ENCODE measurements at places on chromosomes 5 and 9.
A peak's percentile ranks its signal among the peaks of the same experiment; 100 is the strongest.

DNA sequence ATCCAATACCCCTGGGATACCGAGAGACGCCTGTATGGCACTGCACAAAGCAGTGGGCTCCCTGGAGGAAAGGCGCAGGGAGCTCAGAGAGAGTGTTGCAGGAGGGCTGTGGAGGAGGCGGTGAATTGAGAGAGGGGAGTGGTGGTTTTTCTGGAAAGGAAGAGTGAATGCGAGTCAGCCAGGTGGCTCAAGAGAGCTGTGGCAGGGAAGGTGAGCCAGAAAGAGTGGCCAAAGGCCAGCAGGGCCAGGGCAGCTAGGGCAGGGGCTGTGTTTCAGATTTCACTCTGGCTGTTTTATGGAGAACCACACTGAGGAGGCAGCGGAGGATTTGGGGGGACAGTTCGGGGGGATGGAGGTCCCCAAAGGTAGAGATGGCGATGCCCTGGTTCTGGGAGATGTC is 13.0 kb upstream of the DAB2IP start:
- no peak for DNase-seq

DNA sequence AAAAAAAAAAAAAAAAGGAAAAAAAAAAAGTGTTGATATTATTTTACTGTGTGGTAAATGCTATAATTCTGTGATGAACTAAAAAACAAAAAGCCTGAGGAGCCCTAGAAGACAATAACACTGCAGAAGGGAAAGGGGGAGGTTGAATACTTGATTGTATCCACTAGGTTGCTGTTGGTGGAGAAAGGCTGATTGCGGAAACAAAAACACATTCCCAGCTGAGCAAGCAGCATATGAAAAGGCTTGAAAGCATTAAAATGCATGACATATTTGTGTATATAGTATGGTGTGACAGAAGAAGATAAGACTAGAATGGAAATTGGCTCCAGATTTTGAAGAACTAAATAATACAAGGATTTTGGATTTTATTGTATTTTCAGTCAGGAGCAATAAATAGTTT is 8.9 kb downstream of the RABGAP1 start:
- DNase-seq, result no peak

- no peak for DNase-seq
Measured at GRCh38 chr5:132474881-132475496, 15.6 kb downstream of the IRF1 start.

DNA sequence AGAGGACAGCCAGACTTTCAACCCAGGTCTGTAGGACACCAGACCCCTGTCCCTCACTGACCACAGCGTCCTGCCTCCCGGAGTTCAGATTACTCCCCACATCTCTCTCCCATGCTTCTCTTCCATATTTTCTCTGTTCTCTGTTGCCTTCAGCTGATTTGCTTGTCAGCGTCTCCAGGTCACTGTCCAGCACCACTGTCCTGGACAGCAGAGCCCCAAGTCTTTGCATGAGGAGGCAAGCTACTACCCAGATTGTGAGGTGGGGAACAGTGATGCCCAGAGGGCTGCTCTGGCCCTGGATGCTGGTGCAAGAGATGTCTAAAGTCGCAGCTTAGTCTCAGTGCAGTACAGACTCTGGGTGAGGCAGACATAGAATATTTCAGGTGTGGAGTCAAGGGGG is 48.0 kb upstream of the C5orf58 start:
- DNase-seq, result no peak

GRCh38 chr5:110034056-110034600 is 344.4 kb downstream of the MAN2A1 start:
- DNase-seq, result no peak

GRCh38 chr5:2983583-2984300 is 232.3 kb upstream of the IRX2 start:
- no peak for DNase-seq

DNA sequence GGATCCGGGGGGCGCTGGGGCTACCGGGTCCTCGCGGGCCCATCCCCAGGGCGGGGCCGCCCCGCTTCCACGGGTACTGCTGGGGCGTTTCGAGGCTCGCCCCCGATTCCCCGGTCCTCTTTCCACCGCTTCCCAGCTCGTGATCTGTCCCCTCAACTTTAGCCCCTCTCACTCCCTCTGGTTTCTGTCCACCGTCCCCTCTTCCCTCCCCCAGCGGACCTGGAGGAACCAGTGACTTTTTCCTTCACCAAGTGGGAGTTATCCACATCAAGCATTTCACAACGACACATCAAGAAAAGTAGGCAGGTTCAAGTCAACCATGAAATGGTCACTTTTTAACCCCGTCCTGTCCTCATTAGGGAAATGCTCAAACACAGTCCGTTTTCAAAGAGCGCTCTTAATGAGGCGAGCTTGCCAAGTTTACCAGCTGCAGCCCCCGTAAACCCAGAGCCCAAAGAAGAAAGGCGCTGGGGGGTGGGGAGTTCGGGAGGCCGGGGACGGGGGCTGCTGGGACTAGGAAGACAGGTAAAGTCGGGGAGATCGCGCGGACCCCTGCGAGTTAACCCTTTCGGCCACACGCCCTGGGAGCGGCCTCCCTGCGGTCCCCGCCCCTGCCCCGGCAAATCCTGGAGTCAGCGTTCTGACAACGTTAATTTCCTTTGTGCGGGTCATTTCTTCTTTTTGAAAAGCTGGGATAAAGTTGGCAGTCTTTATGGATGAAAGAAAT is 2.1 kb upstream of the NFIB start:
- peak; percentile 3 for DNase-seq

GRCh38 chr5:1877103-1878049 is 5.3 kb downstream of the IRX4 start:
- DNase-seq, result no peak

GRCh38 chr5:121525706-121526105 is 326.0 kb upstream of the FTMT start:
- DNase-seq, result no peak

DNA sequence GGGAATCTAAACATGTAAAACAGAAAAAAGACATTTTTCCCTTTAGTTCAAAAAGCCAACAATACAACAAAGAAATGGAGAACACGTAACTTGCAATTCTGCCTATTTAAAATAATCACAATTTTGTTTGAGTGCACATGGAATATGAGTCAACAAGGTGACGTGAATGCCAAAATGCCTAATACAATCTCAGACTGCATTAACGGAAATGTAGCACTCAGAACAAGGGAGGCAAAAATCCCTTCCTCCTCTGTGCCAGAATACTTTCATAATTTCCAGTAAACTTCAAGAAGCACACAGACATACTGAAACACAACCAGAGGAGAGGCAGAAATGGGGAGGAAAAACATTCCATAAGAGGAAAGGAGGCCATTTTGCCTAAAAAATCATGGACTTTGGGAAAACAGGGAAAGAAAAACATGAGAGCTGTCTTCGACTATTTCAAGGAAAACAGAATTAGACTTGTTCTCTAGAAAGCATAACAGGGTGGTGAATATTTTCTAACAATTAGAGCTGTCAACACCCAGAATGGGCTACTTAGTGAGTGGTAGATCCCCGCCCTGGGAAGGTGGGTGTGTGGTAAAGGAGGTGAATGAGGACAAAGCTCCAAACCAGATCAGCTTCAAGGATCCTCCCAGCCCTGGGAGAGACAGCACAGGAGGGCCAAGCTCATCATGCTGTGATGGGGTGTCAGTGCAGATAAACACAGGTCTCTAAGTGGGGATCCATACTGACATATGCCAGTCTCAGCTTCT is 48.2 kb downstream of the ABCA1 start:
- no peak for DNase-seq

- DNase-seq, result no peak
Measured at GRCh38 chr5:135228222-135228621, 170.8 kb downstream of the MACROH2A1 start.

DNA sequence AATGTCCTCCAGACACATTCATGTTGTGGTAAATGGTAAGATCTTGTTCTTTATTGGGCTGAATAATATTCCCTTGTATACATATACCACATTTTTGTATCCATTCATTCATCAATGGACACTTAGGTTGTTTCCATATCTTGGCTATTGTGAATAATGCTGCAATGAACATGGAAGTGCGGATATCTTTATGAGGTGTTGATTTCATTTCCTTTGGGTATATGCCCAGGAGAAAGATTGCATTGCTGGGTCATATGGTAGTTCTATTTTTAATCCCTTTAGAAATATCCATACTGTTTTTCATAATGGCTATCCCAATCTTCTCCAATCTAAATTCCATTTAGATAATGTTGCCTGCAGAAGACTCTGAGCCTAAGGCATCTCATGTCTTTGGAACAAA is 78.0 kb upstream of the TNC start:
- DNase-seq, result no peak

DNA sequence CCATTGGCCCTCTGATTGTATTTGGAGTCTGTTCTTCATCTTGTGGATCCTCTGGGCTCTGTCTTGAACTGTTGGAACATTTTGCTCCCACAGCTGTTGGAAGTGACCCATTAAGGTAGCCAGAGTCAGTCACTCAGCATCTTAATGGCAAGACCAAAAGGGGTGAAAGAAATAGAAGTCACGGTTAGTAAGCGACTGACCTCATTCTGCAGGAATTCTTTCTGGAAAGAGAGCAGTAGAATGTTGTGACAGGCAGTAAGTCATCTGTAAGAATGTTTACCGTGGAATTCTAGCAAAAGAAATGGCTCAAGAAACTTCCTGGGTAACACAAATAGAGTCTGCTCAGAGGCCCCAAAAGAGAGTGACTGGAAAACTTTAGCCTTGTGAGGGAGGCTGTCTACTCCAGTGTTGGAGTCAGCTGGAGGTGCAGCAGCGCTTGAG is 28.6 kb upstream of the TNC start:
- DNase-seq, result peak; percentile 59

DNA sequence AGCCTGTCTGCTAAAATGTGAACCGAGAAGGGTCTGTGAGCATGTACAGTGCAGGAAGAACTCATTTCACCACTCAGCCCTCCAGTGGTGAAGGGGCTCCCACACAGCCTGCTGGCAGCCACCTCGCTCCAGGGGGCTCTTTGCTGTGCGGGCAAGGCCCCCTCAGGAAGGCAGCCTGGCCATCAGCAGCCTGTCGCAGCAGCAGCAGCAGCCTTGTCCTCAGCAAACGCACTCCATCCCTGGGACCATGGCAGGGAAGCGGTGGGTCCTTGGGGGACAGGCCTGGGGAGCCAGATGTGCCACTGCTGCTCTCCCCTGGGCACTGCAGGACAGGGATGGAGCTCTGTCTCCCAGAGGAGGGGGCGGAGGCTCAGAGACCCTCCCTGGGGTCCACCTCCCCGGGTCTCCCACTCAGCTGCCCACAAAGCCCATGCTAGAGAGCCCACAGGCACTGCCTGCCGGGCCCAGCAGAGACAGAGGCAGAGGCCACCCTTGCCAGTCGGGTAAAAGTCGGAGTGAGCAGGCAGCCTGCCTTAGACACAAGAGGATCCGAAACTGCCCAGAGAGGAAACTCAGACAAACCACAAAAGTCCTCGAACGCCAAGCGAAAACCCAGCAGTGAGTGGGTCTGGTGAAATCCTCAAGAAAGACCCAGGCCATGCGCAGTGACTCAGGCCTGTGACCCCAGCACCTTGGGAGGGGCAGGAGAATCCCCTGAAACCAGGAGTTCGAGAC is 8.0 kb downstream of the BRD3 start:
- DNase-seq, result no peak

DNA sequence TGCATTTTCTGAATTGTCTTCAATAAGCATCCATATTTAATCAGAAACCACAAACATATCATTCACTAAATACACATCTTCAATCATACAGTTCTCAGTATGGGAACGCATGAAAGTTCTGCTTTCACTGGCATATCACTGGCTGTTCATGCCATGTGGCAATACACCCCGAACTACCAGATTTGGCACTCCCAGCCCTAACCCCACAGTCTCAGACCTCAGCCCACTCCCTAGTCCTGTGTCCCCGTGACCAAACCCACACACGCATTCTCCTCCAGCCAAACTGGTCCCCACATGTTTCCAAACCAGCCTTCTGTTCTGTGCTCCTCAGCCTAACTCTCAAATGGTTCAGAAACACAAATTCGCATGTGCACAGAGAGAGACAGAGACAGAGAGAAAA is 20.6 kb downstream of the KCNMB1 start:
- DNase-seq, result no peak

DNA sequence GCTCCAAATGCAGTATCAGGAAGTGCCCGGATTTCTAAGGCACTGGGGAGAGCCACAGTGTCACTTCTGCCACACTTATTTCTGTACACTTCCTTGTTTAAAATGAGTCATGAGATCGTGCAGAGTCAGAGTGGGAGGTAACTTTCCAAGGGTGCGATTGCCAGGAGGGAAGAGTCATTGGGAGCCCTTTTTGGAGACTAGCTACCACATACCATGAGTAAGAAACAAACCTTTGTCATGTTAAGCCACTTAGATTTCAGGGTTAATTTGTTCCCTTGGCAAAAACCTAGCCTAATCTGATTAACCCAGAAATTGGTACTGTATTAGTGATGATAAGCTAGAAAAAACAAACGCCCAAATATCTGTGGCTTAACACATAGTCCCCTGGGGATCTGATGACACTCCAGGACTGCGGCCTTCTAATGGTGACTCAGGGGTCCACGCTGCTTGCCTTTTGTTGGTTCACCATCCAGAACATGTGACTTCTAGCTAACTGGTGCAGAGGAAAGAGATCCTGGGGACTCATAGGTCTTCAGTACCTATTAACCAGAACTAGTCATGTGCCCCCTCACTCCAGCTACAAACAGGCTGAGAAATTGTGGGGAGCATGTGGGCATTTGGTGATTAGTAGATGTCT is 48.6 kb upstream of the TLE1 start:
- peak; percentile 27 for DNase-seq

DNA sequence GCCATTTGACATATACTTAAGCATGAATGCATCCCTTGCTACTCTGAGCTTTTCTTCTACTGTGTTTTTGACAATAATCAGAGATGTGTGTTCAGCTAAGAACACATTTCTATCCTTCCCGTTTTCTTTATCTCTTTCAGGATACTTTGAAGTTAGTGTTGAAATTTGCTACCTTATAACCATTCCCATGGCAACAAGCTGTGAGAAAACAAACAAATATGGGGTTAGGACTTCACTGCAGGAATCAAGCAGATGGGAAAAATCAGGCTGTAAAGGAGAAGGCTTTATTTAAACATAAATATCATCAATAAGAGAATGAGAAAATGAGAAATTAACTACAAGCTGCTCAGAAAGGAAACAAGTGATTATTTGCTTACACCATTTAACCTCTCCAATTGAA is 35.2 kb downstream of the ZCCHC9 start:
- DNase-seq, result no peak

GRCh38 chr5:119238265-119239118 is 117.3 kb upstream of the TNFAIP8 start:
- DNase-seq, result no peak

- DNase-seq, result no peak
Measured at GRCh38 chr5:39674209-39675082, 249.7 kb upstream of the DAB2 start.

- DNase-seq, result no peak
Measured at GRCh38 chr5:10666531-10667299, 94.3 kb downstream of the DAP start.

DNA sequence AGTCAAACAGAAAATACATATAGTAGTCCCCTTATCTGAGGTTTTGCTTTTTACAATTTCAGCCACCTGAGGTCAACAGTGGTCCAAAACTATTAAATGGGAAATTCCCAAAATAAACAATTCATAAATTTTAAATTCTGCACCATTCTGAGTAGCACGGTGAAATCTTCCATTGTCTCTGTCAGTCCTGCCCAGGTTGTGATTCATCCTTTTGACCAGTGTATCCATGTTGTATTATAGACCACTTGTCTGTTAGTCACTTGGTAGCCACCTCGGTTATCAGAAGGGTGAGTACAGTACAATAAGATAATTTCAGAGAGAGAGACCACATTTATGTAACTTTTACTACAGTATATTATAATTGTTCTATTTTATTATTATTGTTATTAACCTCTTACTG is 2.8 kb downstream of the CCDC152 start:
- no peak for DNase-seq

All from HTR-8/SVneo (cell line).